ENCODE measurements at places on chromosomes 6 and 20. TPM values are rescaled to one million over a fixed set of nuclear protein-coding genes. Genes with fewer than 3 reads are reported as not detected.

- no peak for DNase-seq
Measured at GRCh38 chr20:40109136-40109535, 579.9 kb downstream of the MAFB start.

DNA sequence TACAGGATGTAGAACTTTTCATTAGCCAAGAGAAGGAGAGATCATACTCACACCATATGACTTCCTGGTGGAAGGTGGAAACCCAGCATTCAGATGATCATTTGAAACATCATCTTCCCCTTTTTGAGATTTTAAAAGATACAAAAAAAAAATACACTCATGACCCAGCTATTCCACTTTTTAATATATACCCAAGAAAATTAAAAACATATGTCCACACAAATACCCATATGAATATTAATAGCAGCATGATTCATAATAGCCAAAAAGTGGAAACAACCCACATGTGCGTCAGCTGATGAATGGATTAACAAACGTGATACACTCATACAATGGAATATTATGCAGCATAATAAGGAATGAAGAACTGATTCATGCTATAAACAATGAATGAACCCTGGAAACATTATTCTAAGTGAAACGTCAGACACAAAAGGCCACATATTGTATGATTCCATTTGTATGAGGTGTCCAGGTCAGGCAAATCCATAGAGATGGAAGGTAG lies 130.0 kb upstream of the SGK1 start:
- no peak for DNase-seq

DNA sequence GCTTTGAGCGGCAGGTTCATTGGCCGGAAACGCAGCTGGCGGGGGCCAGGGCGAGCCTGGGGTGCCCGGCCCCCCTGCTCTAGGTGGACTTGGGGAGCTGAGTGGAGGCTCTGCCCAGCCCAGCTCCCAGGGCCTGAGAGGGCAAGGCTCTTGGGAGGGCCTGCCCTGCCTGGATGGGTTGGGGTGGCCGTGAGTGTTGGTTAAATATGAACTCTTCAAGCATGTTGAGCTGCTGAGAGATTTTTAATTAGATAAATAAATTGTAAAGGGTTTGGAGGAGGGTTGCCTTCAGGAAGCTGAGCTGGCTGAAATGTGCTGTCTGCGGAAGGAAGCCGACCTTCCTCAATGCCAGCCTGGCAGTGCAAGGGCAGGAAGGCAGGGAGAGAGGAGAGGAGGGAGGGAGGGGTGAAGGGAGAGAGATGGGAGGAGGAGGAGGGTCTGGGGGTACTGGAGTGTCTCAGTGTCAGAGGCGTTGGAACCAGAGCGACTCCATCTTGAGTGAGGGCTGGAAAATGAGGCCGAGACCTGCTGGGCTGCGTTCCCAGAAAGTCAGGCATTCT lies 39.4 kb upstream of the PMEPA1 start:
- no peak for DNase-seq

DNA sequence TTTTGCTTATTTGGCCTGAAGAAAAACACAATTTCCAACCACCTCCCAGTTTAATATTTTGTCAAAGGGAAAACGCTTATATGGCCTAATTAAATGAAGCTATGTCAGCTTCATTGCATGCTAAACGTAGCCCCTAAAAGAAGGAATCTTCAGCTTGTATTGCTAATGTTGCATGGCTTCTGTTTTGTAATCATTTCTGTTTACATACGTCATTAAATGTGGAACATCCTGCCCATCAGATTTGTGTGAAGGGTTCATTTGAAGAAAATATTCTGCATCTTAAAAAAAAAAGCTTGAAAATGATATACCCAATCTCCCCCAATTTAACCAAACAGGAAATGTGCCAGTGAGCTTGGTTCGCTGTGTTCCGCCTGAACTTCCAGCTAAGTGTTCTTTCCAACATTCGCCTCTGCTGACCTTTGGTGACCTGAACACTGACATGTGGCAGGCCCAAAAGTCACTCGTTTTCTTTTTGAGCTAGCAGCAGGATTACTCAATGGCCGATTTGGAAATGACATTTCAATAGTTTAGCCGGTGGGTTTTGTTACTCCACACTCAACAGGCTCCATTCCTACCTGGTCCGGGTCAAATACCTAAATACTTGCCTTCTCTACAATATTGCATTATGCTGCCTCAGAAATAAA lies 12.7 kb upstream of the SIRT5 start:
- DNase-seq: no peak

DNA sequence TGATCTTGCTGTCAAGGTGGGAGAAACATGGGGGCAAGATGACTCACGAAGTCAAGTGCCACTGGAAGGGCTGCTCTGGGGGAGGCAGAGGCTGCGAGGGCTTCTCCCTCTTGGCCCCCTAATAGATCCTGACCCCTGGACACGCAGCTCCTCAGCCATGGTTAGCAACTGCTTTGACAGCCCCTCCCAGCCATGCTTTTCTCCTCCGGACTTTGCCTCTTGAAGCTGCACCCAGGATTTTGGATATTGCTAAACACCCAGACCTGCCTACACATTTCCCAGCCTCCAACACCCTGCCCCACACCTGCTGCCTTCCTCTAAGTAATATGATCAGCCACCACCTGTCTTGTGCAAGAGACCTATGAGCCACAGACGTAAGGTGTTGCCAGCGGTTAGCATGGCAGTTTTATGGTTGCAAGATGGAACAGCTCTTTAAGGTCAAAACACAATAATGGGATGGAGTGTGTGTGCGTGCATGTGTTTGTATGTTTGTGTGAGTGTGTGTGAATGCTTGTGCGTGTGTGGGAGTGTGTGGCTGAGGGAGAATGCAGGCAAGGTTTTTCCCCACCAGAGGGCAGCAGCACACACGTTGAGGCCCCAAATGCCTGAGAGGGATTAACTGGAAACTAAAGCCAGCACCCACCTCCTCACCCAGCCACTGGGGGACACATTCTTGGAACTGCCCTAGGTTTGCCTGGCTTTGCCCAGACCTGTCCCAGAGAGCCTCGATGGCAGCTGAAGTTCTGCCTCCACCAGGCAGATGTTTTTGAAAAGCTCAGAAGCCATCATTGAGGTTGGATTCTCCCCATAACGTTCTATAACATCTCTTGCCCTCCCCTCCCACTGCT lies 2.5 kb downstream of the IP6K3 start:
- peak; percentile 76 for DNase-seq

DNA sequence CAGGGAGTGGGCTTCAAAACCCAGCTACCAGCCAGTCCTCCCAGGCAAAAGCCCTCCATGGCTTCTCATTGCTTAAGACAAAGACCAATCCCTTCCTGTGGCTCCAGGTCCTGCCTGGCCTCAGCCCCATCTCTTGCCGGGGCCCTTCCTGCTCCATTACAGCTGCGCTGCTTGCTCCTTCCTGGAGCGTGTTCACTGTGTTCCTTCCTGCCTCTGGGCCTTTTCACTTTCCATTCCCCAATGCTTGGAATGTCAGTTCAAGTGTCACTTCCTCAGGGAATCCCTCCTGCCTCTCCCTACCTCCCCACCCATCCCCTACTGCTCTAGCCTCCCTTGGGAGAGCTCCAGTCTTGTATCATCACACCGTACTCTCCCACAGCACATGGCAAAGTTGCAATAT lies 11.1 kb upstream of the ITPR3 start:
- no peak for DNase-seq

GRCh38 chr6:167722634-167723309 lies 103.9 kb upstream of the AFDN start:
- DNase-seq: peak; percentile 54

PRRC2A gene
- 96.7 TPM for total RNA-seq

GRCh38 chr6:46541556-46541955 lies 50.3 kb upstream of the RCAN2 start:
- DNase-seq: no peak

GRCh38 chr6:63750400-63750799 lies 114.8 kb downstream of the PHF3 start:
- no peak for DNase-seq

RPS18 gene
- 1,719 TPM for total RNA-seq

TBC1D22B gene
- total RNA-seq: 9.8 TPM

C20orf202 gene
- total RNA-seq: not detected

- no peak for DNase-seq
Measured at GRCh38 chr20:32079655-32080109, 27.6 kb downstream of the HCK start.

Data from right atrium auricular region (tissue), 2 donors.